ENCODE measurements at places on chromosomes 5 and 9.

GRCh38 chr5:157354800-157355199 is 88.9 kb downstream of the CYFIP2 start:
- DNase-seq = no peak

DNA sequence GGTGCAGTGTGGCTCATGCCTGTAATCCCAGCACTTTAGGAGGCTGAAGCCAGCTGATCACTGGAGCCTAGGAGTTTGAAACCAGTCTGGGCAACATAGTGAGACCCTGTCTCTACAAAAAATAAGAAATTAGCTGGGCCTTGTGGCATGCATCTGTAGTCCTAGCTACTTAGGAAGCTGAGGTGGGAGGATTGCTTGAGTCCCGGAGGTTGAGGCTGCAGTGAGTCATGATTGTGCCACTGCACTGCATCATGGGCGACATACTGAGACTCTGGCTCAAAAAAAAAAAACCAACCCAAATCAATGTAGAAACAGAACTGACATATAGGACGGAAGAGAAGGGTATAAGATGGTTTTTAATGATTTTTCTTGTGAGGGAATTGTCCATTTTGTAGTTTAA is 27.7 kb downstream of the G3BP1 start:
- DNase-seq = no peak

GRCh38 chr9:135214054-135214640 is 126.7 kb downstream of the OLFM1 start:
- no peak for DNase-seq

DNA sequence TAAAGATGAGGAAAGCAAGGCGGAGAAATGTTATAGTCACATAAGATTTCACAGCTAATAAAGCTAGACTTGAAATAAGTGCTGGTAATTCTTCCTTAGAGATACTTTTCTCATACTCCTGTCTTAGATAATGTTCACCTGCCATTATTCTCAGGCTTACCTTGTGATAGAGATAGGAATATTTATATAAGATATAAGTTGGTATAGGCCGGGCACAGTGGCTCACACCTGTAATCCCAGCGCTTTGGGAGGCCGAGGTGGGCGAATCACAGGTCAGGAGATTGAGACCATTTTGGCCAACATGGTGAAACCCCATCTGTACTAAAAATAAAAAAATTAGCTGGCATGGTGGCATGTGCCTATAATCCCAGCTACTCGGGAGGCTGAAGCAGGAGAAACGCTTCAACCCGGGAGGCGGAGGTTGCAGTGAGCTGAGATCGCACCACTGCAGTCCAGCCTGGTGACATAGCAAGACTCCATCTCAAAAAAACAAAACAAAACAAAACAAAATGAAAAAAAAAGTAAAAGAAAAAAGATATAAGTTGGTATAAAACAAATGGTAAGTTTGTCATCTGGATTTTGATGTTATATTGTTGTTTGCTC is 1918.4 kb downstream of the MAT2B start:
- no peak for DNase-seq
